Foreskin melanocyte (primary cell): ENCODE measurements at places on chromosomes 3 and 15.
A peak's percentile ranks its signal among the peaks of the same experiment; 100 is the strongest.

DNA sequence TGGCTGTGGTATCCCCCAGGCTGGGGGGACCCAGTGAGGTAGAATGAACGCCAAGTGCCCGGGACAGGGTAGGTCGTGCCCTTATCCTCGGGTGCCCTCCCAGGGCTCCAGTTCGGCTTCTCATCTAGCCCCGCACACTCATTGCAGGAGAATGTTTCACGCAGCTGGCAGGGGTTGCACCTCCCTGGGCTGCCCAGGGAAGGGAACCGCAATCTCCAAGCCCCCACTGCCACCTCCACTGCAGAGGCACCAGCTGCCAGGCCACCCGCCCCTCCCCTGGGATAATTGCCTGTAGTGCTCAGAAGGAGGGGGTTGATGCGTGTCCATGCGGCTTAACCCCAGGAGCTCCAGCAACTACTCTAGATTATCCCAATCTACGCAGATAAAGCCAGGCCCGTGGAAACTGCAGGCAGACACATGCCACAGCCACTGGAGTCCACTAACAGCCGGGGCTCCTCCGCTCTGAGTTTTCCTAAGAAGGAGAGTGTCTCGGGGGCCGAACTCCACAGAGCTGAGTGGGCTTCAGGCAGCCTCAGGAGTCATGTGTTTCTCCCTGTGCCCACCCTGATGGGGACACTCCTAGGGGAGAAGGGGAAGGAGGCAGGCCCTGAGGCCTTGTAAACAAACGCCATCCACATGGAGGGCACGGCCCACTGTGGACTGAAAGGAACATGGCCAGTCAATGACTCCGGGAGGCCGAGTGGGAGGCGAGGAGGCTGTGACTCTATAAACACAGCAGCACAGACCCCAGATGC, 137.2 kb upstream of the IQSEC1 start:
- DNase-seq: no peak

GRCh38 chr15:56052395-56053045, 59.1 kb upstream of the NEDD4 start:
- DNase-seq: peak; percentile 28

DNA sequence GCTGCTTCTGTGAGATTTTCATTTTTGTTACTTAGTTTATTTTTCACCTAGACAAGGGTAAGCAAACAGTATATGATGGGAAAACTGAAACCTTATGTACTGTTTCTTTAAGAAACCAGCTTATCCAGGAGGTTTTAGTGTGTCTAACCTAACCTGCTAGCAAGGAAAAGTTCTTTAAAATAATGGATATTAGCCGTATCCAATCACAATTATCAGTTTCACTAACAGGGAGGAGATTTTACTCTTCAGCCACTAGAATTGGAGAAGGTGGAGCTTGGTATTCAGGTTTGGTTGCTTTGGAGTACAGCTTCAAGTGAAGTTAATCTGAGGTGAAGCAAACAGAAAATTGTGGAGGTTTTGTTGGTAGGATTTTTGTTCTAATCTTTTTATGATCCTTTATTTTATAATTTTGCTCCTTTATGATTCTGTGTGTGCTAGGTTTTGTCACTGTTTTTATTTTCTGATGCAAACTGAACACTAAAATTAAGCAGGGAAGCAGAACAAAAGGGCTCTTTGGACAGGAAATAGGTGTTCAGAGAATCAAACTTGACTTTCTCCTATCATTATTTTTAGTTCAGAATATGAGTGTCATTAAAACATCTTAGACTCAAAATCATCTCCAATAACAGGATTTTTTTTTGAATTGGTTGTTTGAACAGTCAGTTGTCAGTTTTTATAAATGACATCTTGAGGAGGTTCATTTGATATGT, 13.0 kb downstream of the ZFAND6 start:
- peak; percentile 83 for DNase-seq

GRCh38 chr3:130644628-130645253, 101.9 kb downstream of the PIK3R4 start:
- DNase-seq: no peak

DNA sequence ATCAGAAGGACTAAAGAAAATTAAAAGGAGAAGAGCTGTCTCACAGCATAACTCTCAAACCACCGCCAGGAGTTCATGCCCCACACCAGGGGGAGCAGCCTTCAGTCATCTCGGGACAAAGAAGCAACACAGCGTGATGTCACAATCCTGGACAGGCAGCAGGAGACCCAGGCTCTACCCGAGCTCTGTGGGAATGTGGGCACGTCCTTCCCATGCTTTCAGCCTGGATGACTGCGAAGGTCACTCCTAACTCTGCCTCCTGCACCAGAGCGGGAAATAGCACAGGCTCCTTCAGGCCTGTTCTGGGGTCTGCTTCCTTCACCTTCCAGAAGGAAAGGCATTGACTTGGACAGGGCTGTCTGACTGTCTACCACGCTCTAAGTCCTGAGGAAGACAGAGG, 31.3 kb downstream of the NOX5 start:
- no peak for DNase-seq

DNA sequence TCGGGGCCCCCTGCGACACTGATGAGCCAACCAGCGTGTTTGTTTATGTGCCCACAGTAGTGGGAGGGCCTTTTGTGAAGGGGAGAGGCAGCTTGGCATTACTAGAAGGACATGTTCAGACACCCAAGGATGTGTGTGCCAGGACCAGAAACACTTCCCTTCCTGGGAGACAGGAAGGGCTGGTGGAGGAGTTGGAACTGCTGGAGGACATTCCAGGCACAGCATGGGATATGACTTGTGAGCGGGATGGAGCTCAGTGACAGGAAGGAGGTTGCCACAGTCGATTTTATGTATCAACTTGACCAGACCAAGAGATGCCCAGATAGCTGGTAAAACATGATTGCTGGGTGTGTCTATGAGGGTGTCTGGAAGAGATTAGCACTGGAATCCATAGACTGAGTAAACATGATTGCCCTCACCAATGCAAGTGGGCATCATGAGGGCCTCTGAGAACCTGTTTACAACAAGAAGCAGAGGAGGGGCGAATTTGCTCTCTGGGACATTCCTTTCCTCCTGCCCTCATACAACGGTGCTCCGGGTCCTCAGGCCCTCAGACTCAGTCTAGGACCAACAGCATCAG, 106.4 kb upstream of the TLE3 start:
- DNase-seq: no peak

DNA sequence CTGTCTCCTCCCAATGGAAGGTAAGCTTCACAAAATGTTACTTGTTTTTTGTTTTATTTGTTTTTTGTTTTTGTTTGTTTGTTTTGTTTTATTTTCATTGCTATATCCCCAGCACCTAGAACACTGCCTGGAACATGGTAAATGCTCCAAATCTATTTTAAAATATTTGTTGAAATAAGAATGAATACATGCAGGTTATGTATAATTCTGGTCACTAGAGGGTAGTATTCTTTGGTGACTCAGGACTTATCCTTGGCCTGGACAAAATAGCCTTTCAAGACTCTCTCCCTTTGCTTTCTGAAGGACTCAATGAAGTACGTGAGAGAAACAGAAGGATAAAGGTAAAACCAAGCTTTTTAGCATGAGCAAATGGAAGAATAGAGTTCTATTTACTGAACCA, 46.9 kb upstream of the PPP2R3A start:
- no peak for DNase-seq

- DNase-seq: no peak
These were observed 252.6 kb downstream of the PLCL2 start for GRCh38 chr3:17137321-17137826.

GRCh38 chr3:138946663-138947494, at the start of the genes FOXL2 and FOXL2NB:
Gene FOXL2 (minus strand): TSS chr3:138947137. CDS start chr3:138946722, 415 bp downstream.
Gene FOXL2NB (plus strand): TSS chr3:138947217. CDS start chr3:138947365, 148 bp downstream.
- DNase-seq: no peak
